ENCODE measurements at places on chromosomes 4 and X.

GRCh38 chr4:92231511-92231910 lies 72.3 kb upstream of the GRID2 start:
- DNase-seq, result no peak

GRCh38 chrX:38117485-38117884 lies 103.2 kb downstream of the SRPX start:
- DNase-seq, result no peak

DNA sequence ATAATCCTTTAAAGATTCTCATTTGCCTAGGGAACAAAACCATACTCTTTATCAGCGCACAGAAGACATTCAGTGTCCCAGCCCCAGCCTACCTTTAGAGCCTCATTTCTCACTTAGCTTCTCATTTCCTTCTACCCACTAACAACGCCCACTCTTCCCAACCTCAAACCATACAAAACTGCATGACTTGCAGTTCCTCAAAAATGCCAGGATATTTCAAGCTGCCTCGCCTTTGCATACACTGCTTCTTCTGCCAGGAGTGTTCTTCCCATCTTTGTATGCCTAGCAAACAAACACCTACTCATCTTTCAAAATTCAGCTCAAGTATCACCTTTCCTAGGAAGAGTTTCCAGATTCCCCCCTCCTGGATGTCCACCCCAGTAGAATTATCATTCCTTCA lies 129.9 kb upstream of the ADGRL3 start:
- no peak for DNase-seq

DNA sequence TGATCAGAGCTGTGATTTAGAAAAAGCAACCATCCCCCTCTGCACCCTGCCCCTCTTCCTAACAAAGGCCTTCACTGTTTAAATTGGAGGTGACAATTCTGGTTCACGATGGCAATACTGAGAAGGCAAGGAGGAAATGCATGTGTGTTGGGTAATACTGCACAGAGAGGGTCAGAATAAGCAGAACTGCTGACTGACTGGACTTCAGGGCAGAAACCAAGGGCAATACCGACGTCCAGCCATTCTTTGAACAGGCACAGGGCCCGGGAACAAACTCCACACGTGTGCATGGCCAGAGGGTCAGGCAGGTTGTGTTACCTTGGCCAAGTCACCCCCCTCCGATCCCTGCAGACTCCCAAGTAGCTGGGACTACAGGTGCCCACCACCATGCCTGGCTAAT lies 6.0 kb downstream of the ACSL1 start:
- no peak for DNase-seq

- DNase-seq, result peak; percentile 68
Observed at GRCh38 chrX:35890699-35891098, 28.8 kb upstream of the CFAP47 start.

DNA sequence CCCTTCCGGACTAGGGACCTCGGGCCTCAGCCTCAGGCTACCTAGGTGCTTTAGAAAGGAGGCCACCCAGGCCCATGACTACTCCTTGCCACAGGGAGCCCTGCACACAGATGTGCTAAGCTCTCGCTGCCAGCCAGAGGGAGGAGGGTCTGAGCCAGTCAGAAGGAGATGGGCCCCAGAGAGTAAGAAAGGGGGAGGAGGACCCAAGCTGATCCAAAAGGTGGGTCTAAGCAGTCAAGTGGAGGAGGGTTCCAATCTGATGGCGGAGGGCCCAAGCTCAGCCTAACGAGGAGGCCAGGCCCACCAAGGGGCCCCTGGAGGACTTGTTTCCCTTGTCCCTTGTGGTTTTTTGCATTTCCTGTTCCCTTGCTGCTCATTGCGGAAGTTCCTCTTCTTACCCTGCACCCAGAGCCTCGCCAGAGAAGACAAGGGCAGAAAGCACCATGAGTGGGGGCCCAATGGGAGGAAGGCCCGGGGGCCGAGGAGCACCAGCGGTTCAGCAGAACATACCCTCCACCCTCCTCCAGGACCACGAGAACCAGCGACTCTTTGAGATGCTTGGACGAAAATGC lies at the start of gene WAS:
Gene WAS, plus strand, starts transcription at position 389 of the 572 bp plus-strand sequence. Its CDS starts 55 bp downstream, at position 444.
- peak; percentile 68 for DNase-seq

DNA sequence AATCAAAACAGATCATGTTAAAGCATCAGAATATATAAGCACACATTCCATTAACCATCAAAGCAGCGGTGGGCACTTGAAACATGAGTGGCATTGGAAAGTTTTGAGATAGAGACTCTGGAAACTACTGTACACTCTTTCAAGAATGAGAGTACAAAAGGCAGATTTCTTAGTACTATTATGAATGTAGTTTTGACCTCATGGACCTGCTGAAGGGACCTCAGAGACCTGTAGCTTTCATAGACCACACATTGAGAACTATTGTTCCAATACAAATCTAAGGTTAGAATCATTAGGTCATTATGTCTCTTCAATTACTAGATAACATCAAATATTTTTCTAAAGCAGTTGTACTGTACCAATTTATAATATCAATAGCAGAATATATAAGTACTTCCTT lies 283.6 kb downstream of the RPA4 start:
- DNase-seq, result no peak

DNA sequence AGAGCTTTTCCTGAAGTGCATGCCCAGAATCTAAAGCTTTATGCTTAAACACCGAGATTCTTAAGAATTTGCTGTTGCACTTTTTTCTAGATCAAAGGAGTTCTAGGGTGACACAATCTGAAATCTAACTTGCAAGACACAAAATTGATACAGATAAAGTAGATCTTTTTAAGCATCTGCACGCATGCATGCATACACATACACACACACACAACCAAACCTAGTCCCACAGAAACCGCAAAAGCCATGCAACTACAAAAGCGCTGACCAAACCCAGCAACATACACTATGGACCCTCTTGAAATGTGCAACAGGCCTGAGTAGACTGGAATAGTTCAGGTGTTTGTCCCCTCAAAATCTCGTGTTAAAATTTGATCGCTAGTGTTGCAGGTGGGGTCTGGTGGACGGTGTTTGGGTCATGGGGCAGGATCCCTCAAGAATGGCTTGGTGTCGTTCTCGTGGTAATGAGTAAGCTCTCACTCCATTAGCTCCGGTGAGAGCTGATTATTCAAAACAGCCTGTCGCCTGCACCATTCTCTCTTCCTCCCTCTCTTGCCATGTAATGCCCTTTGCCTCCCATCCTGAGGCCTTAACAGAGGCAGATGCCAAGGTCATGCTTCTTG lies 52.7 kb downstream of the IRF2 start:
- DNase-seq, result peak; percentile 64

- no peak for DNase-seq
Observed at GRCh38 chr4:82610041-82610440, 48.3 kb upstream of the TMEM150C start.

- no peak for DNase-seq
Observed at GRCh38 chr4:65498606-65499005, 171.7 kb downstream of the EPHA5 start.

- DNase-seq, result no peak
Observed at GRCh38 chr4:169256101-169256612, 14.6 kb downstream of the SH3RF1 start.

GRCh38 chr4:79213702-79214101 lies 112.2 kb downstream of the NAA11 start:
- no peak for DNase-seq

GRCh38 chrX:115679460-115679859 lies 118.5 kb downstream of the PLS3 start:
- no peak for DNase-seq

DNA sequence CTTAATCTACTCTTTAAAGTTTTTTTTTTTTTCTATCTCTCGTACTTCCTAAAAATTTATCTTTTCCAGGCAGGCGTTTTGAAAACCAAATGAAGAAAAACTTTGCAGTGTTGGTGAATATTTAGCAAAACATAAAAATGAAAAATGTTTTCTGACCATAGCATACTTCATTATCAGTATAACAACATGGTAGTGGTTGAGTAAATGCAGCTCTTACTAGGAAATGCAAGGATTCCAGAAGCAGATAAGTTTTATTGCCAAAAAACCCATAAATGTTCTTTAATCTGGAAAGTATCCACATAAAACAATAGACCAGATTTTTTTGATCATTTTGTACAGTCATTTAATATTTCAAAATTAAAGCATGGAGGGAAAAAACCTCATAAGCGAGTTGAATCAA lies 136.9 kb upstream of the GUCY1A1 start:
- DNase-seq, result no peak

- no peak for DNase-seq
Observed at GRCh38 chrX:23805389-23805788, 22.4 kb downstream of the SAT1 start.
